ENCODE measurements at places on chromosomes 7 and 10.

DNA sequence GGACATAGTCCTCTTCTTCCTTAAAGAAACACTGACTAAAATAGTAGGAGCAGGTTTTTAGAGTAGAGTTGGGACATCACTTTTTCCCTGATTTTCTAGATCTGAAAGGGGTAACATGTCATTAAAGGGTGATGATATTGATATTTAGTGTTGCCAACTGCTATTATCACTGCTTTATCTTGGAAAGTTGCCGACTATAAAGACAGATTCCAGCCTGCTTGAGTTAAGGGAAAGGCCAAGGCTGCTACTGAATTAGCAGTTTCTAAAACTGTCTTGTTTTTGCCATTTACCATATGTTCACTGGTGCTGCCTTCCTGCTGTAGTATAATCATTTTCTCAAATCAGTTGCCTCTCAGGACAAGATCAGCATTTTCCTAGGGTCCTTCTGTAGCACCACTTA is 29.7 kb downstream of the AP3M1 start:
- DNase-seq = no peak

GRCh38 chr10:113095419-113096127 is 145.5 kb downstream of the TCF7L2 start:
- DNase-seq = no peak

DNA sequence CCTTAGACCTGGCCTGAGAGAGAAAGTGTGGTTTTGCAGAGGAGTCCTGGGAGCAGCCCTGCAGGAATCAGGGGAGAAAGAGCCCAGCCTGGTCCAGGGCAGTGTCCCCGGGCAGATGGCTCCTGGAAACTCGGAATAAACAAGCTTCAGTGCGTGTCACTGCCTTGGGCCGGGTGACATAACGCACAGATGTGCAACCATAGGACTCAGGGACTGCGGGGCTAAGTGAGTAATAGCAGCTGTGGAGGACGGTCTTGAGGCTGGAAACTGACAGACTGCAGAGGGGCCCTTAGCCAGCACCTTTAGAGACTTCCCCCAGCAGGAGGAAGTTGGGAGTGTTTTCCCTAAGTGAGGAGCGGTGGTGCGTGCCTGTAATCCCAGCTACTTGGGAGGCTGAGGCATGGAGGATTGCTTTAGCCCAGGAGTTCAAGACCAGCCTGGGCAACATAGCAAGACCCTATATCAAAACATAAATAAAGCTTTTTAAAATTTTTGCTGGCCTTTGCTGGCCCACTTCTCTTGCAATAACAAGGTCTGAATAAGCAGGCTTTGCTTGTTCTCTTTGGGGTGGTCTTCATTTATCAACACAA is 5.3 kb upstream of the CLIP2 start:
- no peak for DNase-seq

DNA sequence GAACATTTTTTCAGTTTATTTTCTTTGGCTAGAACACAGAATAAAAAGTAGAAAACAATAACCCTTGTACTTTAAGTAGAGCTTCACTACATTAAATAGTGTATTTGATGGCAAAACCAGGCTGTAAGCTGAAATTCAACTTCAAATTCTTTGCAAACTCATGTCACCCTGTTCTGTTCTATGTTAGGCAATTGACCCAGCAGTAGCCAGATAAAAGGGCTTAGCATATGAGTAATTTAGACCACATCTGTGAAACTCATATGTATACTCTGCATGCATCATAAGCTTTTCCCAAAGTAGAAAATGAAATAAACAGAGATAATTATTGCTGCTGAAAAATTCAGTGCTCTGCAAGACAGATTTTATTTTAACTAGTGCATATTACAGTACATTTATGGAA is 150.2 kb downstream of the GNAI1 start:
- no peak for DNase-seq

DNA sequence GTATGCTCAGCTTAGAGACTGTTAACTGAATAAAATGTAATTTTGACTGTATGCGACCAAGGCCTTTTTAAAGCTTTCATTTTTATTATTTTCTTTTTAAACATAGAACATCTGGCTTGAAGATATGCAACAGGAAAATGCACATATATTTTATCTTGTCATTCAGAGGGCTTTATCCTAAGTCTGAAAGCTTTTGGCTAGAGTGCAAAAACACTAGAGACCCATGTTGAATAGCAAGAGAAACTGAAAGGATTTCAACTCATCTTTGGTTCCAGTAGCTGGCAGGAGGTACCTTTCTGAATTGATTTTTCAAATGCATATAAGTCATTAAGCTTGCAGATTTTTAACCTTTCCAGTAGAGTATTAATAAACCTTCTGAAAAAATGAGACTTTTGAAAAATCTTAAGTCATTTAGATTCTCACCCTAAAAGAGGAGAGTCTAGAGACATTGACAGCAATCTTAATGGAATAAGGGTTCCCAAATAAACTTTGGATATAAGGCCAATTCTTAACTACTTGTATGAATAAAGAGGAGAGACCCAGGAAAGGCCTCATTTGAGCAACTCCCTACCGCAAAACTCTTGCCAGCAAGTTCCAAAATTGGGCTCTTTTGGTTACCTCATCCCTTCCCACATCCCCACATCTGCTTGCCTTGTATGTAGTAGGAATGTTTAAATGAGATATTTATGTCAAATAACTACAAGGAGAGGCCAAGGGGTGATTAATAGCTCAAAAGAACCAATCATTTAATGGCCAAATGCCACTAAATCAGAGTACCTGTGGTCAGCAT is 454.4 kb downstream of the HTR7 start:
- no peak for DNase-seq

DNA sequence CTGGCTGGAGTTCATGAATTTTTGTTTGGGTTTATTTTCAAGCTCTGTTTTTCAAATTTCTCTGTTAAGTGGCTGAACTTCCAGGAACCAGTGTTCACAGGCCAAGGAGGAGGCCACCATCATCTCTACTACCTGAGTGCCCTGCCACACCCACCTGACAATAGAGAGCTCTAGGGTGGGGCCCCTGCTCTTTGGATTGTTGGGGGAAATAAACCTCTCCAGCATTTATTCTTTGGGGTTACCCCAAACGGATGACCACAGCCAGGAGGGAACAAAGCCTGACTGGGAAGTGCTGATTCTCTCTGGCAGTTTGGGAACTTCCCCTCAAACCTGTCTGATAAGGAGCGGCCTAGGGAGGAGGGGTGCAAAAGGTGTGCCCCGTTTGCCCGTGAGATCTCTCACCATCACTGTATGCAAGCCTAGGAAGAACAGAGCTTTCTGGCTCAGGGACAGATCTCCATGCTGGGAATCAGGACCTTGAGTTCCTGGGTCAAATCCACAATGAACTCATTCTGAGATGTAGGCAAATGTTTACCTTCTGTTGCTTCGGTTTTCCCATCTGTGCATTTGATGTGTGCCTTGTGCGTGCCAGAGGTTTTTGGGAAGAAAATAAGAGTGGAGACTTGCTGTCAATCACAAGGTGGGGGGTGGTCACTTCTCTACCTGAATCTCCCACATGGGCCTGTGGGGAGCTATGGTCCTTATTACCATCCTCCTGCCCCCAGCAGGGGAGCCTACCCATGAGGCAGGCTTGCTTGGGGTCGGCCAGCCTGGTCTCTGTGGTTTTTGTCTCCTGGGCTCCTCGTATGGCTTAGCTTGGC is 27.7 kb upstream of the PDCD4 start:
- peak; percentile 47 for DNase-seq

- DNase-seq = no peak
Observed at GRCh38 chr10:27950242-27950564, 48.7 kb downstream of the ODAD2 start.

DNA sequence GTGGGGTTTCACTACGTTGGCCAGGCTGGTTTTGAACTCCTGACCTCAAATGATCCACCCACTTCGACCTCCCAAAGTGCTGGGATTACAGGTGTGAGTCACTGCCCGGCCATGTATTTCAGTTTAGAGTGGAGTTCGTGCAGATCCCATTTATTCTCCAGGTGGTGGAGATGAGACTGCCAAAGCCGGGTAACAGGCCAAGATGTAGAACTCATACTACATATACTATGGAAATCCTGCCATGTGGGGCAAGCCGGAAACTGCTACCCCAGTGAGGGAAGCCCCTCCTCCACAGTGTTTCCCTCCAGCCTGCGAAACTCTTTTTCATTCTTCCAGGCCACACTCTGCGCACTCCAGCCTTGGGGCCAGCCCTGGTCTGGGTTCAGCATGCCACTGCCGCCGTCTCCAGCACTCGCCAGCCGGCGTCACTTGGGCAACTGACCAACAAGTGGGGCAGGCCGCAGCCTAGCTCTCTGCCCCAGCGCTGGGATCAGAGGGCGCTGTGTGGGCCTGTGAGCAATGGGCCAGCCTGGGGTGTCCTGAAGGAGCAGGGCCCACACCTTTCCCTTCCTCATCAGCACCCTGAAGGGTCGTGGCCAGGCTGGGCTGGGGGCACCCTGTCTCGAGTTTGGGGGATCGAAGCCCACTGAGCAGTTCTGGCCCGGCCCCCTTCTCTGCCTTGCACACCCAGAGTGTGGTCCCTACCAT is 122.0 kb downstream of the TRRAP start:
- no peak for DNase-seq

GRCh38 chr10:11698691-11699549 is 43.3 kb upstream of the ECHDC3 start:
- DNase-seq = no peak

DNA sequence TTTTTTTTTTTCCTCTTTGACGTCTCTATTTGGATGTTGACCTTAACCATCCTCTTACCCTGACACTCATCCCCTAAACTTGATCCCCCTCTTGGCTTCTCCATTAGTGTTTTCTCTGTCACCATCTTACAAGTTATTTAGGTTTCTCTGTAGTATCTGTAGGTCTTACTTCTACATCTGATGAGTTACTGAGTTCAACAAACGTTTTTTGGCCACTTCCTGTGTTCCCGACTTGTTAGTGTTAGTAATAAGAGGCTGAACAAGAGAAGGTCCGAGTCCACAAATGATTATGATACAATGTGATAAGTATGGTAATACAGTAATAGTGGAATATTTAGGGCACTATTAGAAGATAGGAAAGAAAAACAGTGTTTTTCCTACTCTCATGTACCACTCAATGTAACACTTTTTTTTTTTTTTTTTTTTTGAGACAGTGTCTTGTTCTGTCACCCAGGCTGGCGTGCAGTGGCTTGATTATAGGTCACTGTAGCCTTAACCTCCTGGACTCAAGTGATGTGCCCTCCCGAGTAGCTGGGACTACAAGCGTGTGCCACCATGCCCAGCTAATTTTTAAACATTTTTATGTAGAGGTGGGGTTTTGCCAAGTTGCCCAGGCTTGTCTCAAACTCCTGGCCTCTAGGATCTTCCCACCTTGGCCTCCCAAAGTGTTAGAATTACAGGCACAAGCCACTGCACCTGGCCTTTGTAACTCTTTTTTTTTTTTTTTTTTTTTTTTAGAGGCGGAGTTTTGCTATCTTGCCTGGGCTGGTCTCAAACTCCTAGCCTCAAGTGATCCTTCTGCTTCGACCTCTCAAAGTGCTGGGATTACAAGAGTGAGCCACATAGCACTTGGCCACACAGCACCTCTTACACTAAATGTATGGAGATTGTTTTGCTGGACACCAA is 12.5 kb downstream of the CCSER2 start:
- no peak for DNase-seq

All from OCI-LY7 (cell line).